ENCODE measurements at places on chromosomes 5 and 9.

- DNase-seq: no peak
Measured at GRCh38 chr9:98986866-98987651, 43.4 kb downstream of the COL15A1 start.

DNA sequence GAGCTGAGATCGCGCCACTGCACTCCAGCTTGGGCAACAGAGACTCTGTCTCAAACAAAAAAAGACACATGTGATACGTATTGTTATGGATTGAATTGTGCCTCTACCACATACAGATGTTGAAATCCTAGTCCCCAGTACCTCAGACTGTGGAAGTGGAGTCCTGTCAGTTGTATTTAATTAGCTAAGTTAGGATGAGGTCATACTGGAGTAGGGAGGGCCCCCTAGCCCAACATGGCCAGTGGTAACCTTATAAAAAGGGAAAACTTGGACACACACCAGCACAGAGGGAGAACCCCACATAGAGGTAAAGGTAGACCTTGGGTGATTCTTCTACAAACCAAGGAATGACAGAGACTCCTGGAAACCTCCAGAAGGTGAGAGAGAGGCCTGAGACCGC lies 119.8 kb downstream of the GADD45G start:
- no peak for DNase-seq

DNA sequence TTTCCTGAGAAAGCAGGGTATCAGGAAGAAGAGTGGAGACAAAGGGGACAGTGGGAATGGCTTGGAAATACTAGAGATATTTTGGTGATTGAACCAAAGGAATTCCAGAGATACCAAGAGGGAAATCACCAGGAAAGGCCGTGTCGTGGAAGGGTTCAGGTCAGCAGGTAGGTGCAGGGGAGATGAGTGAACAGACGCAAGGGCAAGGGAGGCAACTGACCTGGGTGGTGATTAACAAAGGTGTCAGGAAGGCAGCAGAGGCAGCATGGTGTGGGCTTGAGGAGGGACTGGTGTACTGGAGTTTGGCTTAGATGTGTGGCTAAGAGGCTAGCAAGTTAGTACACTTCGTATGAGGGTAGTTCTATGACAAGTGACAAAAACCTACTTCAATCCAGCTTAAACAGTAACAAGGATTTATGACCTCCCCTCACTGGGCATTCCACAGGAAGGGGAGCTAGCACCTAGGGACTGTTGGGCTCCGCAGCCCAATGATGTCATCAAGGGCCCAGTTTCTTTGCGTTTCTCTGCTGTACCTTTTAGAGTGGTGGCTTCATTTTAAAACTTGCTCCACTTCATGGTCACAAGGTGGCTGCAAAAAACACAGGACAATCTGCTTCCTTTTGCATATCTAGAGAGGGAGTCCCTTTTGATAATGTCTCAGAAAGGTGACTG lies 37.0 kb downstream of the INIP start:
- no peak for DNase-seq

DNA sequence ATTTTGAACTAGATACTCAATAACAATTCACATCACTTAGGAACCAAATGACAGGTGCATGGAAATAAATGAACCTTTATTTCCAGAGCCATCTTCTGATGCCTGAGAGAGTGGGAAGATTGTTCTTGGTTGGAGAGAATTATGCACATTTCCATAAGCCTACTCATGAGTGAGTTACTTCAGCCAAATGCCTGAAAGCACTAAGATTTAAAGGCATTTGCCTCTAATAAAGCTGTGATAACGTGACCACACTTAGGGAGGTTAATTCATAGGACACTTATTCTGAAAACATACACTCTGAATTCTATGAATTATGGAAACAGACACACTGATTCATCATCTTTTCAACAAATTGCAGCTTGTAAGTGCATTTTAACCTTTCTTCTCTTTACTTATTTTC lies 40.0 kb downstream of the KCTD16 start:
- DNase-seq: no peak

DNA sequence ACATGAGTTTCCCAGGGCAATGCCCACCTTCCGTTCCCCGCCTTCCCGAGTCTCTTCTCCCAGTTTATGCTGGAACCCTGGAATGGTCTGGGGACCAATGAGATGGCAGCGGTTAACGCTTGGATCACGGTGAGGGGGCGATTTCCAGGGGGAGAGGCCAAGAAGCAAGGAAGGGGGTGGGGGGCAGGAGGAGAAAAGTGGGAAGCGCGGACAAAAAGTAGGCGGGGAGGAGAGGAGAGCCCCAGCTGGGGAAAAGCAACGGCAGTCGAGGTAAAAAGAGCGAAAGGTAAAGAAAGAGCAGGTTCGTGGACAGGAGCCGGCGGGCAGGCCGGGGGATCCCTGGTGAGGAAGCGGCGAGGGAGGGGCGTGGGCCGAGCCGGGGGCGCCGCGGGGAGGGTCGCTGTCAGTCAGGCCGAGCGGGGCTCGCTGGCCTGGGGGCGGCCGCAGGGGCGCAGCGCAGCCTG lies 508 bp upstream of the SNCAIP start:
- DNase-seq: no peak

GRCh38 chr9:77677397-77677796 lies 29.3 kb upstream of the GNA14 start:
- no peak for DNase-seq

DNA sequence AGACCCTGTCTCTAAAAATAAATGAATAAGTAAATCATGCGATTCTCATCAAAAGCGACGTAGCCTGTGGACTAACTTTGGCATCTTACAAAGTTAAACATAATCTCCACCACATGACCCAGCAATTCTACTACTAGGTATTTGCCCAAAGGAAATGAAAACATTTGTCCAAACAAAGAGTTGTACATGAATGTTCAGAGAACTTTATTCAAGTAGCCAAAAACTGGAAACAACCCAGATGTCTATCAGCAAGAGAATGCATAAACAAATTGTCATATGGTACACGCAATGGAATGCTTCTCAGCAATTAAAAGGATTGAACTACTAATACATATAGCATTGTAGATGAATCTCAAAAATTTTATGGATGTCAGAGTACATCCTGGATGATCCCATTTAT lies 82.6 kb downstream of the ADRB2 start:
- no peak for DNase-seq

- no peak for DNase-seq
Measured at GRCh38 chr9:92795598-92796336, 31.1 kb upstream of the BICD2 start.

- no peak for DNase-seq
Measured at GRCh38 chr9:12964271-12964670, 189.5 kb downstream of the LURAP1L start.

DNA sequence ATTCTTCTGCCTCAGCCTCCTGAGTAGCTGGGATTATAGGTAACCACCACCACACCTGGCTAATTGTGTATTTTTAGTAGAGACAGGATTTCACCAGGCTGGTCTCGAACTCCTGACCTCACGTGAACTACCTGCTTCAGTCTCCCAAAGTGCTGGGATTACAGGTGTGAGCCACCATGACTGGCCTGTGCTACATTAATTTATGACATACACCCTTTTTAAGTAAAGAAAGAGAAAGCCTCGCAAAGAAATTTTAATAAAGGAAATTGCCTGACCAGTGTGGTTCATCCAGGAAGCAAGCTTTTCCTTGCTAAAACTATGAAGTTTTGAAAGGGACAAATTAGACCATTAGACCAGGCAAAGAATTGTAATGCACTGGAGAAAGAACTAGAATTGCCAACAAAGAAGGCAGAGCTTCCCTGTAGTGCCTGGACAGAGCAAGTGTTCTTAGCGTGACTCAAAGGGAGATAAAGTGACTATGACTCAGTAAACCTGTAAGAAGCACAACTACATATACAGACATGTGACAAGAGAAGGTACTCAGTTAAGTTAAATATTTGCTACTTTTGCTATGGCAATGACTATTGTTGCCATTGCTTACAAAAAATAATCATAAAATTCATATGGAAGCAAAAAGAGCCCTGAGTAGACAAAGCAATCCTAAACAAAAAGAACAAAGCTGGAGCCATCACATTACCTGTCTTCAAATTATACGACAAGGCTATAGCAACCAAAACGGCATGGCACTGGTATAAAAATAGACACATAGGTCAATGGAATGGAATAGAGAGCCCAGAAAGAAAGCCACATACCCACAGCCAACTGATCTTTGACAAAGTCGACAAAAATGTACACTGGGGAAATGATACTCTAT lies 54.6 kb downstream of the FYB1 start:
- DNase-seq: peak; percentile 75

Data from RCC 7860 (cell line).